ENCODE measurements at places on chromosomes 5 and 9.

GRCh38 chr5:122035913-122036312 is 42.1 kb downstream of the LOX start:
- DNase-seq: no peak

DNA sequence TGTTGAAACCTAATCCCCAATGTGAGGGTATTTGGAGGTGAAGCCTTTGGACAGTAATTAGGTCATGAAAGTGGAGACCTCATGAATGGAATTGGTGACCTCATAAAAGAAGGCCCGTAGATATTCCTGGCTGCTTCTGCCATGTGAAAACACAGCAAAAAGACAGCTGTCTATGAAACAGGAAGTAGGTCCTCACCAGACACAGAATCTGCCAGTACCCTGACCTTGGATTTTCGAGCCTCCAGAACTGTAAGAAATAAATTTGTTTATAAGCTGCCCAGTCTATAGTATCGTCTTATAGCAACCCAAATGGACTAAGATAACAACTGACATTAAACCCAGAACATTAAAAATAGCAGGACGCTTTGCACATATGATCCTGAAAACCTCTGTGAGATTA is 371.1 kb downstream of the SPOCK1 start:
- no peak for DNase-seq

DNA sequence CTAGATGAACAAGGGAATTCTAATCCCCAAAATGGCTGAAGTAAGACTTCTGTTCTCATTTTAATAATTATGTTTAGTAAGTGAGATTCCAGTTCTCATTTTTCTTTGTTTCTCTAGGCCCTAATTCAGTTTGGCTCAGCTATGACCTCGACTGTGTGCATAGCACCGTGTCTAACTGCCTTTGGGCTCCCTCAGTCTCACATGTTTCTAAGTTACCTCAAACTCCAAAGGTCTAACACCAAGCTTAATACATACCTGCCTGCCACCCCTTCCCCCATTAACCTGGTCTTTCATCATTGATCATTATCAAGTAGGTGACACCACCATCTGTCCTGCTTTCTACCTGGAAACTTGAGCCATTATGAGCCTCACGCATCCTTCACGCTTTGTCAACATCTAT is 273.2 kb downstream of the SAXO1 start:
- no peak for DNase-seq

DNA sequence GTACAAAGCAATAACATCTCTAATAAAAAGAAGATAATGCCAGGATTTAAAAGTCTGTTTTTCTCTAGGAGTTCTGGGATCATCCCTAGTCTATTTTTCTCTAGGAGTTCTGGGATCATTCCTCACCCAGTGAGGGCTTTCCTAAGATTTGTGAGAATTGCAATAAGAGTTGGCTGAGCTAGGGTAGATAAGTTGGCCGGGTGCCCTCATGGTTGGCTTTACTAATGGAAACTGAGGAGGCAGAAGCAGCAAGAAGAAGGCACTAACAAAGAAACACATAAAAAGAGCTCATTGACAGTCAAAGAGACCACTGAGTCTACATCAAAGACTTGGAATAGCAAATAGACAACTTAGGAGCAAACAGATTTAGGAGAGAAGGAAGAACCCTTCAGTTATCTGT is 4.2 kb downstream of the SLC1A3 start:
- no peak for DNase-seq

DNA sequence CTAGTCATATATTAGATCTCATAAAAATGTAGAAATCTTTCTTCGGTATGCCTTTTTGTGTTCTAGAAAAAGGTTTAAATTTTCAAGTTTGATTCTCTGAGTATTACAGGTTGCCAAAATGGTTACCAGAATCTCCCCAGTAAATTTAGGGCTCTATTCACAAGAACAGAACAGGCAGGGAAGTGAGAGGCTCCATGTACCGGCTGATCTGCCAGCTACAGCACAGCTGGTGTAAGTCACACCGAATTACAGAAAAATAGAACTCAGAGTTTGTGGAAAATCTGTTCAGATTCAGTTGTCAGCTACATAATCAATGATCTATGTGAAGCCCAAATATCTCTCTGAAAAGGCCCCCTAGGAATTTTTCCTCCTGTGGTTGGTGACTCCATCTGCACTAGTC is 10.5 kb downstream of the FAM81B start:
- no peak for DNase-seq

- no peak for DNase-seq
Measured at GRCh38 chr9:20729523-20729922, 45.5 kb downstream of the FOCAD start.

DNA sequence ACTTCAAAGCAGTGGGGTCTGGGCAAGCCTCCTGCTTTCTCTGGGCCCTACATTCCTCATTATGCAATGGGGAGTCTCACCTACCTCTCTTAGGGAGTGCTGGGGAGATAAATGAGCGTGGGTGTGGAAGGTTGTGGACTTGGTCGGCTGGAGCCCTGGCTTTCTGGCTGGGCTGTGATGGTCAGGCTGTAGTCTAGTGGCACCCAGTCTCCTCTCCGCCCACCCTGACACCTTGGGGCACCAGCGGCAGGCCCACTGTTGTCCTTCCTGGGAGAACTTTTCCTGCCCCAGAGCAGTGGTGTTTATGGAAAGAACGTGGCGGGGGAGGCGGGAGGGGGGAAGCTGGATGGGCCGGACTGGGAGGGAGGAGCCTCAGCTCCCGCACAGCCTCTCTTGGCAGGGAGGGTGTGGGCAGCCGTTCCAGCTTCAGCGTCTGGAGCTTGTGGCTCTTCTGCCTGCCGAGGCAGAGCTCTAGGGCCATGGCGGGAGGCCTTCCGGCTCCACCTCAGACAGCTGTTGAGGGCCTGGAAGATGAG is 4.1 kb downstream of the PTGS1 start:
- no peak for DNase-seq

GRCh38 chr5:176690911-176691310 is 43.6 kb downstream of the TSPAN17 start:
- no peak for DNase-seq

- no peak for DNase-seq
Measured at GRCh38 chr5:136526021-136526420, 160.7 kb upstream of the TRPC7 start.

- DNase-seq: no peak
Measured at GRCh38 chr5:83368319-83368718, 103.2 kb upstream of the VCAN start.

DNA sequence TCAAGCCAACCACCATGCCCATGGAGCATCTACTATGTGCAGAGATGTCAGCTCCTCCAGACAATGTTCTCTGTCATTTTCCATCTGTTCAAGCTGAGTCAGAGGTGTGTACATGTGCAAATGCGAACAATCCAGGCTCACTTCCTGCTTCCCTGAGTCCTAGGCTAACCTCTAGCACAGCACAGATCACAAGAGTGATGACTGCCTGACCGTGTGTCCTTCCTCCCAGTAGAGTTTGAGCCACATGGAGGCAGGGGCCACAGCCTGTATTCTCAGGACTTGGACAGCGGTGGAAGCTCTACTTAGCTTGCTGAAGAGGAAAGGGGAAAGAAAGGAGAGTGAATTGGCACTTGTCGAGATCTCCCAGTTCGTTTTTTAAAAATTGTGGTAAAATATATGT is 87.2 kb downstream of the KCNIP1 start:
- DNase-seq: no peak

GRCh38 chr9:87442451-87442850 is 55.2 kb upstream of the DAPK1 start:
- no peak for DNase-seq

DNA sequence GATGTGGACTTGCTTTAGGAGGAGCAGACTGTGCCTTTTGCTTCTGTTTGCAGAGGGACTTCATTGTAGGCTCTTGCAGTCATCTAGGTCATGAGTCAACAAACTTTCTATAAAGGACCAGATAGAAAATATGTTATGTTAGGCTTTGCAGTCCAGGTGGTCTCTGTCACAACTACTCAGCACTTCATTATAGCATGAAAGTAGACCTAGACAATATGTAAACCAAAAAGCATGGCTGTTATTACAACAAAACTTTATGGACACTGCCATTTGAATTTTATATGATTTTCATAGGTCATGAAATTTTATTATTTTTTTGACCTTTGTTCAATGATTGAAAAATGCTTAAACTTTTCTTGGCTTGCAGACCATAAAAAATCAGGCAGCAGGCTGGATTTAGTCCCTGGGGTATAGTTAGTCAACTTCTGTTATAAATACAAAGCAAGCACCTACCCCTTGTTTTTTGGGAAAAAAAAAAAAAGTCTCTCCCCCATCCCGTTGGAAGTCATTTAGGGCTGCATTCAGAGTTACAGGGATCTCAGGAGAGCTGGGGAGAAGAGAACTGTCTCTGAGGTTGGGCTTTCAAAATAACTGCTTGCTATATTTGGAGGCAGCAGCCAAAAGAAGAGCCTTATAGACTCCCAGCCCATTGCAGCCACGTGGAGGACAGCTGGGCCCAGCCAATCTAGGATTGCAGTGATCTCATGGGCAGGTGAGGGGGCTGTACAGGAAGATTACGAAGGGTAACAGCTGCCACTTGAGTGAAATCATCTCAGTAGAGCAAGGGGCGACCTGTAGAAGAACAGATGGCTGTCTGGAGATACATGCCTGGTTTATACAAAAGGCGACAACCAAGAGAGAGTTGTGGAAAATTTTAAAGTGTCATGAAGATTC is 136.6 kb upstream of the TNC start:
- DNase-seq: no peak

- DNase-seq: no peak
Measured at GRCh38 chr9:77707383-77708063, 59.4 kb upstream of the GNA14 start.

DNA sequence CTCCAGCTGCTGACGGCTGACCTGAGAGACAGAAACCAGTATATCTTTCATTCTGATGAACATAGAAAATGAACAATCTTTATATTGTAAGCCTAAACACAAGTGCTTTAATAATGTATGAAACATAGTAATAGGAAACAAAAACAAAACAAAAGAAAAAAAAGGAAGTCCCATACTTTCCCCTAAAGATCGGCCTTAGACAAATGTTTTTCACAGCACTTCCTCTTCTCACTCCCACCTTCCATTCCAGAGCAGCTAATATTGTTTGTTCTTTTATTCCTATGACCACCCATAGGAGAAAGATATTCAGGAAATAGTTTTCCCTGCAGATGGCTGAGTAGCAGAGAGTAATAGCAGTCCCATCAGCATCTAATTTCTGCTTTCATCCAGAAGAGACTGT is 194.4 kb upstream of the SLC27A6 start:
- no peak for DNase-seq

GRCh38 chr9:115103746-115104477 is 14.0 kb downstream of the TNC start:
- DNase-seq: no peak

GRCh38 chr9:89975024-89975423 is 370.2 kb downstream of the GADD45G start:
- DNase-seq: no peak

GRCh38 chr9:111276431-111277128 is 53.4 kb downstream of the OR2K2 start:
- DNase-seq: no peak

DNA sequence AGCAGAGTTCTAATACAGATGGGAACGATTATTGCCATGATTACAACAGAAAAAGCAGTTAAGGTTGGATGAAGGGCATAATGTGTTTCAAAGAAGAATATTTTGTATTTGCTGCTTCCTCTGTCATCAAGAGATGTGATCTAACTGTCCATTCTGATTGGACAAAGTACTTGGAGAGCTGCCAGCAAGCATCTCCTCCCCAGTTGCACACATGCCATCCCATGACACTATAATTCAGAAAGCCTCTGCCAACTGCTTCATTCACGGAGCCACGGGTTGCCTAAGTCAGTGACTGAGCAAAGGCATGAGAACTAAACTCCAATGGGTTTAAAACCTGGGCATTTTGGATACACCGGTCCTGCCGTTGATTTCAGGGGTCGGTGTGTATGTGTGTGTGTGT is 253.8 kb downstream of the CRB2 start:
- no peak for DNase-seq

DNA sequence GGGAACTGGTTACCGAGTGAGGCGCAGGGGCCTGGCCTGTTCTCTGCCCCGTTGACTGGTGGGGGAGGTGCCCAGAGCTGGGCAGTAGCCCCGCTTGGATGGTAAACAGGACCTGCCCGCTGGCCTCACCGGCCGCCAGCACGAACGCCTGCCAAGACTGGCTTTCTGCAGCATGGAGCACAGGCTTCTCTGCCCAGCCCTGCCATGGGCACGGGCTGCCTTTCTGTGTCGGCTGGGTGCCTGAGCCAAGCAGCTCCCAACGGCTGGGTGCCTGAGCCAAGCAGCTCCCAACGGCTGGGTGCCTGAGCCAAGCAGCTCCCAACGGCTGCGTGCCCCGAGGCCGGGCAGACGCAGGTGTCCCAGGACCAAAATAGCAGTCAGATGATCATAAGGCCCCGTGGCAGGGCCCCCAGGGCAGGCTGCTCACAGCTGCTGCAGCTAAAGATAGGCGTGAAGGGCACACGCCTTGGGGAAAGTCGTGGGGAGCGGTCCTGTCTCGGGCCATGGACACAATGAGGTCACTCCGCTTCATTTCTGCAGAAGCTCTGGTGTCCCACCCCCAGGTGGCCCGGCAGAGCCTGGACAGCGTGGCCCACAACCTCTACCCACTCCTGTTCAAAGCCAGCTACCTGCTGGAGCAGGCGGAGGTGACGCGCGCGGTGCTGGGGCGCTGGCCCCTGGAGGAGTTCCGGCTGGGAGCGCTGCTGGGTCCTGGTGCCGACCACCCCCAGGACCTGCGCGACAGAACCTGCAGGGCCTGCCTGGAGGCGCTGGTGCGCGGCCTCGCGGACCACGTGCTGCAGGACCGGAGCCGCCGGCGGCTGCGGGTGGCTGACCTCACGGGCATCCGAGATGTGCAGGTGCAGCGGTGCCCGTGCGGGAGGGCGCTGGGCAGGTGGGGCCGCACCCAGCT is at the start of gene LRRC14B:
TSS of gene LRRC14B (plus strand) at position 460 of the 913 bp plus-strand sequence. CDS start at position 504, 44 bp downstream.
- DNase-seq: no peak

GRCh38 chr5:41874512-41875060 is 4.4 kb upstream of the OXCT1 start:
- no peak for DNase-seq

- no peak for DNase-seq
Measured at GRCh38 chr9:120308495-120308894, 271.5 kb downstream of the CDK5RAP2 start.

DNA sequence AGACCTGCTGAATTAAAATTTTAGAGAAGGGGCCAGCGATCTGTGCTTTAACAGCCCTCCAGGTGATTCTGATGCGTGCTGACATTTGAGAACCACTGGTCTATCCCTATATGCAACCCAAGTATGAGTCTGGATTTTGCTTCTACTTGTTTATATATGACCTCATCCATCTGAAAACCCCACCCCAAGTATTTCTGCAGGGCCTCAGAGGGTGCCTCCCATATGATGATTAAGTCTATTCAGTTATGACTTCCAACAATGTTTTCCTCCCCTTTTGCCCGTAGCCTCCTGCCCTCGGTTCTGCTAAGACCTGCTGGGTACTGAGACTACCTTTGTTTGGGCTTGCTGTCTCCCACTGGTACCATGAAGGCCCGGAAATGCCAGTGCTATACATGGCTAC is 376.0 kb upstream of the SMARCA2 start:
- no peak for DNase-seq

DNA sequence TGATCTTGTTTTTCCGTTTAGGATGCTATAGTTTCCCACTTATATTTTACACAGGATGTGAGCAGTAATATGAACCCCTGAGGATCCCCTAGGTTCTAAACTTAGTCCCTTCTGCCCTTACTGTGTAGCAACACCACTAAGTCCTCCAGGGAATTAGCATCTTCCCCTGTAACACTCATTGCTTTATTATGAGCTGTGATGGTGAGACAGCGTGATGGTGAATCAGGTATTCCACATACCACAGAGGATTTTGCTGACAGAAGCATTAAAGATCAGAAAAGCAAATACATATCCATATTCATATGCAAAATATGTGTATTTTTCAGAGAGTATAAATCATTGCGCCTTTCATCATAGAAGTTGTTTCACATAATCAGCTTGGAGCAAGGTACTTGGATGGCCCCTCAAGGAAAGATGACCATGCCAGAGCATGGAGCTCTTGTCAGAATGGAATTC is 317.0 kb downstream of the ICE1 start:
- no peak for DNase-seq

All from T-helper 2 cell (primary cell).